Sciatic nerve (tissue), 2 donors: ENCODE measurements at places on chromosomes 11 and 22.
A peak's percentile ranks its signal among the peaks of the same experiment; 100 is the strongest.

DNA sequence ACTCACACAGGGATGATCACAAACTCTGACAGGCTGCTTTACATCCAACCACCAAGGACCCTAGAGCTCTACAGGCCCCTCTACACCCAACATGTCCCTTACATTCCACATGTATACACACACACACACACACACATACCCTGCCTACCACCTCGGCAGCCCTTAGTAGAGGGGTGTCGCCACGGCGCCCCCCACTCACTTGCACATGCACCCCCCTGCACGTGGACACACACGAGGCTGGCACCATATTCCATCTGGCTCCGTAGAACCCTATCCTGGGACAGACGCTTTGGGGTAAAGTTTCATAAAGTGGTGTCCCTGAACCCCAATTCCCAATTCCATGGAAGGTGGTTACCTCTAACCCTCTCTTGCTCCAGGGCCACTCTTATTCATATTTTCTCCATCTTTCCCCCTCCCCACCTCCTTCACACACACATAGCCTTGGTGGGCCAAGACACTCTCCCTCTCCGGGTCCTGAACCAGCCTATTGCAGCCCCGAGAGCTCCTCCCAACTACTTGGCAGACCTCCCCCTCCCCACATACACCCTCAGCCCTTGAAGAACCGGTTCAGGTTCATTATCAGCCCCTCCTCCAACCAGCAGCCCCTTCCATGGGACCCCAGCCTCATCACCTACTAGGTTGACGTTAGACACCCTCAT, 809 bp downstream of the PDE2A start:
- DNase-seq, result no peak

DNA sequence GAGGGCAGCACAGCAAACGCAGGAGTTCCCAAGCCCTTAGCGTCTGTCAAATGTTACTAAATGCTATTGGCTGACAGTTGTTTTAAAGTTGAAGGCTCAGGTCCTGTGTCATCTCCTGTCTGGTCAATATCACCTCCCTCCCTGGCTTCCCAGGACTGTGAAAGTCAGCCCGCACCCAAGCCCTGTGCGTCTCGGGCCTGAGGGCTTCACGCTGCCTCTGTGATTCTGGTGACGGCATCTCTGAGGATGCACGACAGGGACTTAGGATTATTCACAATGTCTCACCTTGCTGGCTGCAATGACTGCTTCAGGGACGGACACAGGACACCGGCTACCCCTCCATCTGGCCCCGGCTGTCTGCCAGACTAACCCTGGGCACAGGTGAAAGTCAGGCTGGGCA, 415.3 kb downstream of the CTTN start:
- DNase-seq, result no peak

DNA sequence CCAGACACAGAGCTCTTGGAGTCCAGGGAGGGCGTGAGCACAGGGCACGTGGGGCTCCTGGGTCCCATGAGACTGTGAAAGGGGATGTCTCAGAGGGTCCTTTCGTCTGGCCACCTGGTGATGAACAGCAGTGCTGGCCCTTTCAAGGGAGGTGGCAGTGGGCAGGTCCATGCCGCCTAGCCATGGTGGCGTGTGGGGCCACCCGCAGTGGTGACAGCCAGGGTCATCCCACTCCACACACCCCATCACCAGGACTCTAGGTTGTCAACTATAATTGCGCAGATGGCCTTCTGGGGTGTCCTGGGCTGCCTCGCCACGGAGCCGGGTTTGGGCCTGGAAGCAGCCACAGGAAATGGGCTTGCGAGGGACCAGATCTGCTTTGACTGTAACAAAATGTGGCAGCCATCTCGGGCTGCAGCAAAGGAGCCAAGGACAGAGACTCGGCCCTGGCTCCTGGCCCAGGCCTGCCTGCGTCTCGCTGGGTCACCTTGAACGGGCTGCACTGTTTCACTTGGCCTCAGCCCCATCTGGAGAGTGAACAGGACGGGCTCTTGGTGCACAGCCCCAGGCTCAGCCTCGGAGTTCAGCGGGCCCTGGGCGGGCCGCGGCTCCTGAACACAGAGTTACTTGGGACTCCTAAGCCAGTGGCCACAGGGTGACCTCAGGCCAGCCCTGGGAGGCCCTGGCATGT, 1350.5 kb downstream of the BRD1 start:
- DNase-seq, result peak; percentile 55

- DNase-seq, result no peak
These were observed 110.9 kb downstream of the GALNT18 start for GRCh38 chr11:11510939-11511338.

DNA sequence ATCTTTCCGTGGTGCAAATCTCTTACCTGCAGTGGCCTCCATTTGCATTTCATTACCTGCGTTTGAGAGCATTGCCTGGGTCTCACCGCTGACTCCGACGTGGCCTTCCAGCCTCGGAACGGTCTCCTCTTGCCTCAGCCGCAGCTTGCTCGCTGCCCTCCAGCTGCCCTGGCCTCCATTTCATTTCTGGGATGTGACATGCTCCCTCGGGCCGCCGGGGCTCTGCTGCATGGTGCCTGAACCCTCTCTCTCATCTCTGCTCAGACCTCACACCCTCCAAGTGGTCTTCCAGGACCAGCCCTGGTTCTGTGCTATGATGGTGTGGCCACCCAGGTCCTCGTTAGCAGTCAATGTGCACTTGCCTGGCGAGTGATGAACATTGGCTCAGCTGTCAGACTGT, 229.2 kb downstream of the TBC1D22A start:
- DNase-seq, result peak; percentile 39

GRCh38 chr22:41009222-41009948, 58.2 kb downstream of the RBX1 start:
- no peak for DNase-seq

DNA sequence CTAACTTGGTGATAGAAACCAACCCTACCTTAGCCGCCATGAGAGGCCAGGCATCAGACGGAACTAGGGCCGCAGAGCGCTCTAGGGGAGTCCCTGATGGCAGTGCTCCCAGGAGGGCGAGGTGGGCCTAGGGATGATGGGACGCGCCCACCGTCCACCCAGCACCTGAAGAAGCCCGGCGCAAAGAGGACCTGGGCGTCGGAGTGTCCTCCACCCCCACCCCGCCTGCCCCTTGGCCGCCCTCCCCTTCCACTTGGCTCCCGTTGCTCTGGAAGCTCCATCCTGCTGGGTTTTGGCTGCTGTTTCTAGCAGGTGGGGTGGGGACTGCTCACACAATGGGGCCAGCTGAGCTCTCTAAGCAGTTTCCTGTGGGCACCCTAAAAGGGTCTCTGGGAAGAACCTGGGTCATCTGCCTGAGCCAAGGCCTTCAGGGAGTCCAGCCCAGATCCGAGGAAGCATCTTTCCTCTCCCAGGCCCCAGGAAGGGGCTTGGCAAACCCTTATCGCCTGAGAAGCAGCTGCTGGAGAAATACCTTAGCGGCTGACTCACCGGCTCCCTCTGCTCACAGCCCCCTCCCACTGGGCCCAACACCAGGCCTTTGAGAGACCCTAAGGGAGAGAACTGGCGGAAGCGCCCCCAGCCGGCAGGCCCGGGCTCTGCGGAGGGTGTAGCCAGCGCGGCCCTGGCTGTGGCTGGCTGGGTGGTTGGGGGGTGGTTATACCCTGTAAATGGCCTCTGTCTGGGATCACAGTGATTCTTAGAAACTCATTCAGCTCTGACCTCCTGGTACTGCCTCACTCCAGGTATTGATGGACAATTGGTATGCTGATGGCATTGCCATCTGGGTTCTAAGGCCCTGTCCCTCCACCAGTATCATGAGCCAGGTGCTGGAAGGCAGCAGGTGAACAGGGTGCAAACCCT, 19.3 kb downstream of the CREB3L1 start:
- DNase-seq, result no peak

DNA sequence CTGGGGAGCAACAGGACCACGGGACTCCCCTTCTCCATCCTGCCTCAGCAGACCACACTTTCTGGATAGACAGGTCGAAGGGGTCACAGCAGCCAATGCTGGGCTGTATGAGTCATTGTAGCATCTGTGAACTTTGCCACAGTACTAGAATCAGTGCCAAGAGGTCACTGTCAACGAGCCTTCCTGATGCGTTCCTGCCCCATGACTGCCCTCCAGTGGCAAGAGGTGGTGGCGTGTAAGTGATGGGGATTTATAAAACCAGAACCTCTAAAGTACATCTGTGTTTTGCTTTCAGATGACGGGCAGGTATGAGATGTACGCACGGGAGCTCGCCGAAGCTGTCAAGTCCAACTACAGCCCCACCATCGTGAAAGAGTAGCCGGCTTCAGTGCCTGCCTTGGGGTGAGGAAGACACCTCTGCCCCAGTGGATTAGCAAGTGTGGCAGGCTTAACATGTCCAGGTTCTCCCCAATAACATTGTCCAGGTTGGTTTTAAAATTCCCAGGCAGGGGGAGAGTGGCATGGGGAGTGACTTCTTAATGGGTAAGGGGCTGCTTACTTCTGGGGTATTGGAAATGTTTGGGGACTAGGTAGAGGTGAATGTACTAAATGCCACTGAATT, 29.4 kb downstream of the GUCD1 start:
- peak; percentile 86 for DNase-seq

DNA sequence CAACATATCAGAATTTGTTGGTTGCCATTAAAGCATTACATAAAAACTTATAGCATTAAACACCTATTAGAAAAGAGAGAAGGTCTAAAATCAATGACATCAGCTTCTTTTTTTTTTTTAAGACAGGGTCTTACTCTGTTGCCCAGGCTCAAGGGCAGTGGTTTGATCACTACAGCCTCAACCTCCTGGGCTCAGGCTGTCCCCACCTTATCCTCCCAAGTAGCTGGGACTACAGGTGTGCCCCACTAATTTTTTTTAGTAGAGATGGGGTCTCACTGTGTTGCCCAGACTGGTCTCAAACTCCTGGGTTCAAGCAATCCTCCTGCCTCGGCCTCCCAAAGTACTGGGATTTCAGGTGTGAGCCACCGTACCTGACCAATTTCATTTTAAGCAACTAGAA, 57.9 kb downstream of the ARHGEF12 start:
- no peak for DNase-seq

DNA sequence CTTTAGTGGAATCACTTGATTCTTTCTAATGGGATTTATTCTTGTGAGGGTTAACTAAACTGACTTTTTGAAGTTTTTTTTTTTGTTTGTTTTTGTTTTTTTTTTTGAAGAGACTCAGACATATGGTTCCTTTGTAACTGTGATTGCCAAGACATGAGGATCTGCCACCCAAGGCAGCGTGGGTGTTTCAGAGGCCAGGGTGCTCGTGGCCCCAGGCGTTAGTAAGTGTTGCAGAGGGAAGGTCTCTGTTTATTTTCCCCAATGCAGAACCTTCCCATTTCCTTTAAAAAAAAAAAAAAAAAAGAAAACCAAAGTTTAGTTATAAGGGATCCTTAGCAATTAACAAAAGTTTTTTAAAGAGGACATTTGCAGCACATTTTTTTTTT, 94.8 kb downstream of the CTTN start:
- no peak for DNase-seq

- no peak for DNase-seq
These were observed 3.9 kb upstream of the CDC42BPG start for GRCh38 chr11:64848214-64848825.

- DNase-seq, result peak; percentile 85
These were observed 1.5 kb upstream of the TRABD start for GRCh38 chr22:50184004-50184901.

DNA sequence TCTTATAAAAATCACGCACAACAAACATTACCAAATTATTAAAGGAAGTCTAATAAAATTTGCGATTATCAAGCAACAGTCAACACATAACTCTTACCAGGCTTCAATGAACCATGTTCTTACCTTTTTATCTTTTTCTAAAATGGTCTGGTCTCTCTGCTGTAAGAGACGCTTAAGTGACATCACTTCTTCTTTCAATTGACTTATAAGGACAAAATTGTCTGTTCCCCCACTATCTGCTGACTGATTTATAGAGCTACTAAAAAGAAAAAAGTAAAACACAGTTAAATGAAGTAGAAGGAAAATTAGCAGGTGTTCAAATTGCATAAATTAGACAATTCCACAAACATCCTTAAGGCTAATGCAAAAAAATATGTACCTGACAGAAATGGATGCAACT, 10.9 kb downstream of the FAM76B start:
- no peak for DNase-seq

DNA sequence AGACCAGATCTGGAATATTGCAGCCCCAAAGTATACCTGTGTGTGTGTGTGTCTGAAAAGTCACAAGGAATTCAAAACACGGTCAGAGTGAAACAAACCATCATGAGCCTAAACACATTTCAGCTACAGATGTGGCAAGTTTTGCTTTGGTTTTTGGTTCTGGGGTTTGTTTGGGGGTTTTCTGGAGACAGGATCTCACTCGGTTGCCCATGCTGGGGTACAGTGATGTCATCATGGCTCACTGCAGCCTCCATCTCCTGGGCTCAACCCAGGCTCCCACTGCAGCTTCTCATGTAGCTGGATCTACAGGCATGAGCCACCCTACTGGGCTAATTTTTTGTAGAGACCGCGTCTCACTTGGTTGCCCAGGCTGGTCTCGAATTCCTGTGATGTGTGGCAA, 41.4 kb upstream of the PHF21A start:
- no peak for DNase-seq

- DNase-seq, result no peak
These were observed 102.9 kb downstream of the GAB2 start for GRCh38 chr11:78314762-78315161.

- no peak for DNase-seq
These were observed 785 bp downstream of the IGSF9B start for GRCh38 chr11:133955945-133956421.

DNA sequence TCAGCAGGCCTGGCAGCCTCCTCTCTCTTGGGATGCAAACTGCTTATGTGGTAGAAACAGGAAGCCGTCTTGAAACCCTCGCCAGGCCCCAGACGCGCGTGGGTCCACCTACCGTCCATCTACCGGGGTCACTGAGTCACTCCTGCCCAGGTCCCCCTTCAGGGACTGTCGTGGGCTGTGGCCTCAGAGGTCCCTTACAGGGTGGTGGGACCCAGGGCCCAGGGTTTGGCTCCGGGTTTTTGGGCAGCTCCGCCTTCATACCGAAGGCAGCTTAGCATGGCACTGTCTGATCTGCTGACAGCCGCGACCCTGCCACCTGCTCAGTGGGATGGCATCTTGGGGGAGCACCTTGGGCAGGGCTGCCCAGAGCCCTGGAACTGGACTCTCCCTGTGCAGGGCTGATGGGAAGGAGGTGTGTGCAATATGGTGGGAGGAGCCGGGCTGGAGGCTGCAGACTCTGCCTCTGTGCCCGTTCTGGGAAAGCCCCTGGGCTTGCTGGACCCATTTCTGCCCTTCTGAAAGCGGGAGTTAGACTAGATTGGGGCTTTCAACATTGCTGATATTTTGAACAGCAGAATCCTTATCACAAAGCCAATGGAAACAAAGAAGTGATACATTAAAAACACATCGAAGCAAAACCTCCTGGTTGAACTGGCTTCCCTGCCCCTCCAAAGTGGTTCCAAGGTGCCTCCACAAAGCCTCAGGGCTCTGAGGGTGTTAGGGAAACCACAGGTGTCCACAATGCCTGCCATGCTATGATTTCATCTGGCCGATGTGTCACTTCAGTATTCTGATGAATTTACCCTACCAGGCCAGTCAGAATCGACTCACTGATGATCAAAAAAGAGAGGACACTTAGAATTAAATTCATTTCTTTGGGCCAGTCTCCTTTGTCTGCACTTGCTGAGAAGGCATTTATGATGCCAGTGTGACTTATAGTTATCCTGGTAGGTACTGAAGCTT, 316.5 kb downstream of the KIRREL3 start:
- DNase-seq, result no peak

GRCh38 chr22:20636945-20637344, 129.5 kb downstream of the MED15 start:
- no peak for DNase-seq
